Left kidney (tissue), 8 donors: ENCODE measurements at places on chromosomes 6 and 20. TPM values are rescaled to one million over a fixed set of nuclear protein-coding genes. Genes with fewer than 3 reads are reported as not detected.

Gene ZSWIM3
- polyA plus RNA-seq: 5.9 TPM

DNA sequence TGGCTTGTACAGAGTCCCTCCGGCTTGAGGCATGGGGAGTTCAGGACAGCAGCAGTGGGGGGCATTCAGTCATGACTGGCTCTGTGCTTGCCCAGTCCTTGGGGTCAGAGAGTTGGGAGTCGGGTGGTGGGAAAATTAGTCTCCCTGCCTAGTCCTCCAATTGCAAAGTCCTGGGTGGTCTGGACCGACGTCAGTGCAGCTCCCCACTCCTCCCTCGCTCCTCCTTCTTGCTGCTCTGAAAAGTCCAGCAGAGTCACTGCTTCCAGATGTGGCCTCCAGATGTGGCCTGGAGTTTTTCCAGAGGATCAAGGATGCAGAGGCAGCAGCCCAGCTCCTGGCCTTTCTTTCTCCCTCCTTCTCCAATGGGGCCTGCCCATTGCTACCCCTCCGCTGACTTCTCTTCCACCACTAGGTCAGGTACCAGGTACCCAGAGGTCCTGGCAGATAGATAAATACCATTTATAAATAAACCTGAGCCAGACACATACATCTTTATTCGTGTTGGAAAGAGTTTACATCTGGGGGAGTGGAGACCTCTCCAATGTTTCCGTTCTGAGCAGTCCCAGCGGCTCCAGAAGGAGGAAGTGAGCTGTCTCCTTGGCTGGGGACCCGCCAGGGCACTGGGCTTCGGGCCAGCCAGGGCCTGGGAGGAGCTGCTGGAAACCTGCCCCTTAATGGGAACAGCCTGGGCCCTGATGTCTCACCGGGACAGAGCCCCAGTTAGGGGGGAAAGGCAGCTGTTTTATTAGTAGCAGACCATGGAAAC, 49.0 kb upstream of the RNF24 start:
- peak; percentile 86 for DNase-seq

GRCh38 chr6:64081453-64081852, 445.9 kb downstream of the PHF3 start:
- no peak for DNase-seq

DNA sequence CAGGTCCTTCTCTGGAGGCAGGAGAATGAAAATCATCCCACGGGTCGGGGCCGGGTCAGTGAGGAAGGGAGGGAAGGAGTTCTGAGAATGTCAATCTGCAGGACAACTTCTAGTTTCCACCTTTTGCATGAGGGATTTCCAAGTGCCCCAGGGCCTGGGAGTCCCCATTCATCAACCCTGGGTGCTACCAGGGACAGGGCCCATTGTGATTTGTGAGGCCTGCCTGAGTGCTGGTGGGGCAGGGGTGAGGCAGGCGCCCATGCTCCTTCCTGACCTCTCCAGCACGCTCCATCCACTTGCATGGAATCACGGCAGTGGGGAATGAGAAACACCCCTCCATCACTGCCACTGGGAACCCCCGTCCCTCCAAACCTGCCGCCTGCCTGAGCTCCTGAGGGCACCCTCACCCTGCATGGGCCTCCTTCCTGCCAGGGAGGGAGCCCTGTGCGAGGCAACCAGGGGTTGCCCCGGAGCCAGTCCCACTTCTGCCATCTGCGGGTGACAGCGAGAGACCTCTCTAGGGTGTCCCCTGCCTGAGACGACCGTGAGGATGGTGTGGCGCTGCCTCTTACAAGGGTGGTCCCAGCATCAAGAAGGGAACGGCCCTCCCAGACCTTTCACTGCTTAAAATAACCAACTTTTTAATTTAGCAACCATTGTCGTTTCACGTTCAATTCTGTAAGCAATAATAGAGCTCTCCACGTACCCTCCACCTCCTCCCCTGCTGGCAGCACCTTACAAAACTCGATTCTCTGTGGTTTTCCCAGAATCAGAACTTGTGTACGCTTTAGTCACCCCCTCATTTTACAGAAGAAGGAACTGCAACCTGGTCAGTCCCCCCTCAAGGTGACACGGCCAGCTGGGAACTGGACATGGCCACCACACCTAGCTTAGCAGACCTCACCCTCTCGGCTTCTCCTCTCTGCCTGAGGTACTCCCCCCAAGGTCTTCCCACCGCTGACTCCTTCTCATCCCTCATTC, 28.6 kb downstream of the PMEPA1 start:
- no peak for DNase-seq

DNA sequence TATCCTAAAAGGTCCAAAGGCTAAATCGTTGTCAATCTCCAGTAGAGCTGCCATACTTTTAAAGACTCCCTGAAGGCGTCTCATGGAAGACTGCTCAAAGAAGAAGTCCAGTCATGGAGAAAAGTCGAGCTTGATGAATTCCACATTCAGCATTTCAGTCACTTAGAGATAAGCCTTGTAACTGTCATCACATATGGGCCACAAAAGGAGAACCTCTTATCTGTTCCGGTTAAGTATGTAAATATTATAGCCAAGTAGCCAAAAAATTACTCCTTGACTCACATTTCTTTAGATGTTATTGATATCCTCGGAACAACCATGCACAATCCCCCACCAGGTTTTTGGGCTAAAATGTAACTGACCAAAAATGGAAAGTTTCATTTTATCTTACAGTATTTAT, 9.8 kb upstream of the CNKSR3 start:
- no peak for DNase-seq
